ENCODE measurements at places on chromosomes 12 and 14.

GRCh38 chr14:68771631-68772030 is 21.2 kb downstream of the ZFP36L1 start:
- DNase-seq: no peak

DNA sequence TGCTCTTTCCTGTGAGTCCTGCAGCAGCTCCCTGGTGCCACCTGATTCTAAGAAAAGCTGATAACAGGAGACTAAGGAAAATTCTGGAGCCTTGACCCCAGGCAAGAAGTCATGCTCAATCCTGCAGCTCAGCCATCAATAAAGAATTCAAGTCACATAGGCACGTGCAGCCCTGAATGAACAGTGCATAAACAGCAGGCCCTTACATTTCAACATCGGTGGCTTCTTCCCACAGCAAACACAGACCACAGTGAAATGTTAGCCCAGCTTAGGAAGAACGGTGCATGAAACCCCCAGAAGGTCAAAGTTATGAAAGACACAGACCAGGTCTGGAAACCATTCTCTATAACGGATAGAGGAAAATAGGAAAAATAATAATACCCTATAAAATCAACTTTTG is 10.5 kb downstream of the CINP start:
- DNase-seq: no peak

GRCh38 chr14:50395448-50395847 is 1.2 kb downstream of the CDKL1 start:
- no peak for DNase-seq

- DNase-seq: no peak
Observed at GRCh38 chr14:100822532-100823296, 3.2 kb upstream of the MEG3 start.

DNA sequence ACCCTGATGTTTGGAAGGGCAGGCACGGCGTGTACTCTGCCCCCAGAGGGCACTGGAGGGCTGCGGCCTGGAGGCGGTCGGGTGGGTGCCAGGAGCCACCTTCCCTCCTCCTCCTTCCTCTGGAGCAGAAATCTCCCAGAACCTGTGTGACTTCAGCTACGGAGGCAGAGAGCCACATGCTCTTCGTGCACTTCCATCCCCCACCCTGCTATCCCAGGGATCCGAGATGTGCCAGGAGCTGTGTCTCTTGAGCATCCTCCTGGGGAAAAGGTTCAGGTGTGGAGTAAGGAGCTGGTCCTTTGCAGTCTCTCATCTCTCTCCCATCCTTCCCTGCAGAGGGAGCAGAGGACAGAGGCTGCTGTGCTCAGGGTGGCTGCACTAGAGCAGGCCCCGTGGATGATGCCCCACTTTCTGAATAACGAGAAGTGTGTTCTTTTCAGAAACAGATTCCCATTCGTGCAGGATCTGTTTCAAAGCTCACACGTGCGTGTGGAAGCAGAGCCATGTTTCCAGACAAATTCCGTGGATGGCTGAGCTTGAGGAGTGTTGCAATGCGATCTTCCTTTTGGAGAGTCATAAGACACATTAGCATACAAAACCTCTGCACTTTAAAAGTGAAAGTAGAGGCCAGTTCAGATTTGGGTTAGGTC is 162.9 kb downstream of the ADGRD1 start:
- DNase-seq: no peak

Data from stimulated activated CD8-positive, alpha-beta memory T cell treated with anti-CD3 and anti-CD28 coated beads, Interleukin-7, amount 100 ng/mL, for 1 hour (primary cell).